Naive thymus-derived CD4-positive, alpha-beta T cell (primary cell): ENCODE measurements at places on chromosomes 2 and 18. TPM values are rescaled to one million over a fixed set of nuclear protein-coding genes. Genes with fewer than 3 reads are reported as not detected.

GRCh38 chr2:233448575-233448974 lies 94.3 kb downstream of the DGKD start:
- H3K4me3 ChIP-seq, result no peak overlapping the region
- no peak for DNase-seq
- H3K27ac ChIP-seq, result no peak overlapping the region
- H3K27me3 ChIP-seq, result no peaks in the 10 kb centered on the region
- H3K4me1 ChIP-seq, result no peaks in the 10 kb centered on the region
- H3K36me3 ChIP-seq, result peaks cover 57% of the 10 kb centered on the region

The VWC2L gene
- not detected for total RNA-seq

The GPR39 gene
- not detected for total RNA-seq

GRCh38 chr2:133166031-133166430 lies 402.2 kb downstream of the NCKAP5 start:
- H3K27me3 ChIP-seq, result no peaks in the 10 kb centered on the region

- H3K36me3 ChIP-seq, result no peaks in the 10 kb centered on the region
- no peak overlapping the region for H3K4me3 ChIP-seq
- no peaks in the 10 kb centered on the region for H3K27me3 ChIP-seq
- H3K4me1 ChIP-seq, result no peaks in the 10 kb centered on the region
- no peak for DNase-seq
- no peak overlapping the region for H3K27ac ChIP-seq
These were observed 459.2 kb upstream of the ACVR2A start for GRCh38 chr2:147385600-147385999.

The TNFRSF11A gene
- total RNA-seq, result 0.68 TPM

The BOLL gene
- total RNA-seq, result not detected
